Kidney (tissue), 22 donors: ENCODE measurements at places on chromosomes 1 and 21. TPM values are rescaled to one million over a fixed set of nuclear protein-coding genes. Genes with fewer than 3 reads are reported as not detected.

The PERM1 gene
- total RNA-seq = 0.25 TPM

- no peak overlapping the region for H3K4me3 ChIP-seq
- no peaks in the 10 kb centered on the region for H3K27me3 ChIP-seq
- no peak for DNase-seq
- H3K27ac ChIP-seq = no peak overlapping the region
Observed at GRCh38 chr1:14659913-14660312, 61.4 kb downstream of the KAZN start.

The TSPAN1 gene
- total RNA-seq = 578 TPM

DNA sequence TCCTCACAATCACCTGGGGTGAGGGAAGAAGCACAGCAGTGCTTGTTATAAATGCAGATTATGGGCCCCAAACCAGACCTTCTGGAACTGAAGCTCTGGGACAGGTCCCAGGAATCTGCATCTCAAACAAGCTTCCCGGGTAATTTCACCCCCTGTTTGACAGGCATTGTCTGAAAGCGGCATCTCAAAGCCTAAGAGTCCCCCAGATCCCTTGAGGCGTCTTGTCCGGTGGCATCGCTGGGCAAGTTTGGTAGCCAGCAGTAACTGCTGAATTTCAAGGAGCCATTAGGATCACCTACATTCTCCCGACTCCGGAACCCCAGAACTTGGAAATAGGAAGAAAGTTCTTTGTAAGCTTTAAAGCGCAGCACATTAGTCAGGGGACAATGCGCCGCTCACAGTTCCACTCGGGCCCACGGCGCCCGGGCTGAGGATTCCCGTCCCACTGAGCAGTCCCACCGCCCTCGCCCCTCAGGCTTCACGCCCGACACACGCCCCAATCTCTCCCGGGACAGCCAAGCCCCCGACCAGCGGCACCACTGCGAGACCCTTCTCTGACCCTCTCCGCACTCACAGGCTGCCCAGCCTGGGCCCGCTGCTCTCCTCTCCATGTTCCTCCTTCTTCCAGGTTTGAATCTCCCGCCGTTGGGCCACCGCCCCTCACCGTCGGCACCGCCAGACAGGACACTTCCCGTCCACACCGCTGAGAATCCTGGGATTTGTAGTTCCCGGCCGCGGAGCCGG is at the start of gene IQGAP3:
Gene IQGAP3, minus strand, starts transcription at position 647 of the 744 bp plus-strand sequence. Its CDS starts 36 bp downstream, at position 611.
- H3K4me3 ChIP-seq = peak within 1 kb of the TSS; percentile 55
- peak; percentile 93 for DNase-seq
- no peak within 1 kb of the TSS for H3K27ac ChIP-seq
- no peaks in the 10 kb centered on the region for H3K27me3 ChIP-seq
- H3K36me3 ChIP-seq = no peaks in the 10 kb centered on the region
- H3K4me1 ChIP-seq = no peaks in the 10 kb centered on the region

The VPS26C gene
- 51.8 TPM for total RNA-seq

- peak overlapping the region; percentile 83 for H3K4me3 ChIP-seq
- no peaks in the 10 kb centered on the region for H3K36me3 ChIP-seq
- peak; percentile 75 for DNase-seq
- H3K4me1 ChIP-seq = peaks cover 6% of the 10 kb centered on the region
- no peaks in the 10 kb centered on the region for H3K27me3 ChIP-seq
Observed at GRCh38 chr1:203625628-203626019, 1.0 kb upstream of the ATP2B4 start.

- no peak overlapping the region for H3K27ac ChIP-seq
- H3K4me1 ChIP-seq = no peaks in the 10 kb centered on the region
- no peak overlapping the region for H3K4me3 ChIP-seq
- H3K36me3 ChIP-seq = no peaks in the 10 kb centered on the region
- DNase-seq = no peak
Observed at GRCh38 chr21:25512095-25513081, 94.9 kb downstream of the MRPL39 start.

GRCh38 chr1:155069551-155070157 is 6.1 kb downstream of the EFNA4 start:
- DNase-seq = peak; percentile 29
- H3K36me3 ChIP-seq = no peaks in the 10 kb centered on the region
- no peak overlapping the region for H3K4me3 ChIP-seq
- no peaks in the 10 kb centered on the region for H3K4me1 ChIP-seq

DNA sequence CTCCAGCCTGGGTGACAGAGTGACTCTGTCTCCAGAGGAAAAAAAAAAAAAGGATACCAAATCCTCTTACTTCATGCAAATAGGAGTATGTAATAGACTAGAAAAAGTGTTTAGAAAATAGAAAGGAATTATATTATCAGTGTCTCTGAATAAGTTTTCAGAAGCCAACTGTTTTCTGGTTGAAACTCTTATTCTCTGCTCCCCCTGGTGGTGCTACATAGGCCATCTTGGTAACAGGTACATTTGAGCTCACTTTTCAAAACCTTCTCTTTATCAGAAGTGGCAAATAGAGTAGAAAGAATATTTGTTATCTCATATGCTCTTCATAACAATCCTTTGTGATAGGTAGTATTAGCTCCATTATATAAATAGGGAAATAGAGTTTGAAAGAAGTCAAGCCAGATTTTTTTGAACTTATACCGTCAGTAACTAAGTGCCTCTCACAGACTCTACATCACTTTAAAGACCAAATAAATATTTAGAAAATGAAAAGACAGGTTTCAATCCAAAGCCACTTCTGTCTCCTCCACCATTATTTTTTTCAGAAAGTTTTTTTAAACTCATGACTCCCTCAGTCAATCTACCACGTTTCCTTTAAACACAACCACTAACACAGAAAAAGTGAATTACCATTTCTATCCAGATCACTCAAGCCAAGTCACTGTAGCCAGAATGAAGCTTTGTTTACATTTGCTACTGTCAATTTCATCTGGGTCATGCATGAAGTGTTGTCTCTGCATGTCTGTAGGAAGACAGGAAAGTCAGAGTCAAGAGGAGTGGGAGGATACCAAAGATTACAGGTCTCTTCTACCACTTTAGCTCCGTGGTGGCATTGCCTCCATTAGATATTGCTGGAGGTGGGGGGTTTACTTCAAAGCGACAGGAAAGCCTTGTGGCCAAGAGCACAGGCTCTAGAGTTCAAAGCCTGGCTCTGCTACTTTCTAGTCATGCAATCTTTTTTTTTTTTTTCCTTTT is 45.6 kb downstream of the IL23R start:
- H3K36me3 ChIP-seq = no peaks in the 10 kb centered on the region
- H3K4me3 ChIP-seq = no peak overlapping the region
- no peak overlapping the region for H3K27ac ChIP-seq
- H3K27me3 ChIP-seq = no peaks in the 10 kb centered on the region
- no peaks in the 10 kb centered on the region for H3K4me1 ChIP-seq

- no peak for DNase-seq
Observed at GRCh38 chr1:150579945-150580642, 684 bp upstream of the MCL1 start.

- no peaks in the 10 kb centered on the region for H3K36me3 ChIP-seq
- no peak overlapping the region for H3K27ac ChIP-seq
- DNase-seq = no peak
- no peaks in the 10 kb centered on the region for H3K27me3 ChIP-seq
- no peaks in the 10 kb centered on the region for H3K4me1 ChIP-seq
Observed at GRCh38 chr1:51574796-51575195, 42.1 kb upstream of the OSBPL9 start.

- H3K4me1 ChIP-seq = no peaks in the 10 kb centered on the region
- H3K27ac ChIP-seq = no peak overlapping the region
- no peak for DNase-seq
- no peaks in the 10 kb centered on the region for H3K27me3 ChIP-seq
- no peak overlapping the region for H3K4me3 ChIP-seq
- H3K36me3 ChIP-seq = peaks cover 57% of the 10 kb centered on the region
Observed at GRCh38 chr1:222732216-222733159, 4.5 kb upstream of the FAM177B start.

The TPRG1L gene
- 37.1 TPM for total RNA-seq

The TMPRSS2 gene
- 32.8 TPM for total RNA-seq

DNA sequence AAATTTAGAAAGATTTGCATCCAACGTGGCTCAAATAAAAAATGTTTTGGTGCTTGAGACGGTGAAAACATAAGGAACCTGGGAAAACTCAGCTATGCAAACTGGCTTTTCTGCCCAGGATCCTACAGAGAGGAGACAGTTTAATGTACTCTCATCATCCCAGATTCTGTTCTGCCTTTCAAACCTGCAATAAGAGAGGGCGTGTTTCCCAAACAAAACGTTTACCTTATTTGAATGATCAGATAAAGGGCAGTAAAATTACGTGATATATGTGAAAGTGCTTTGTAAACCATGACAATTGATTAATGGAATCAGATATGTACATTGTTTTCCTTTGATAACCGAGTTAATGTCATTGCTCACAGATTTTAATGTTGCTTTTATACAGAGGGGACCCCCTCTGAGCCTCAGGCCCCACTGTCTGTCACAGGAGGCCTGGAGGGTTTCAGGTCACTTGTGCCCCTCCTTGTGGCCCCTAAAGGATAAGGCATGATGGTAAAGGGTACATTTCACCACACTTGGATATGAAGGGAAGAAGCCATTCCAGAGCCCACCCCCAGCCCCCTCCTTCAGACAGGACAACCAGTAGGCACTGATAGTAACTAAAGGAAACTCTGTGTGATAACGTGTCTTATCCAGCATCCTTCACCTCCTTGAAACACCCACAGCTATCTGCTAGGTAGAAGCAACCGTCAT is 157.6 kb downstream of the EDEM3 start:
- no peak overlapping the region for H3K4me3 ChIP-seq
- DNase-seq = no peak
- no peak overlapping the region for H3K27ac ChIP-seq
- no peaks in the 10 kb centered on the region for H3K27me3 ChIP-seq
- H3K36me3 ChIP-seq = no peaks in the 10 kb centered on the region

The CYP4Z1 gene
- total RNA-seq = 0.22 TPM

DNA sequence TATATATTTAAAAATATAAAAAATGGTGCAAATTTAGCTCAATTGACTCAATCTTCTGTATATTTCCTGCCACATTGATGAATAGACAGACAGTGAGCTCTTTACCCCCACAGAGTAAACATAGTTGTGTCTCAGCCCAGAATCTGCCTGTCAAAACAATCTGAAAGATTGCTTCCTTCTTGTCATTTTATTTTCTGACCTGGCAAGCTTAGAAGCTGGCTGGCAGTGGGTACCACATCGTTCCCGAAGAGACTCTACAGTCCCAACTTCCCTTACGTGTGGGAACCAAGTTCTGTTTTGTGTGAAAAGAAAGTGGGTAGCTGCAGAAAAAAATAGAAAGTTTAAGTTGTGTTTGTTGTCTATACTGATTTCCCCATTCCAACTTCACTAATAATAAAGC is 629.3 kb upstream of the NEGR1 start:
- H3K27me3 ChIP-seq = no peaks in the 10 kb centered on the region
- no peak overlapping the region for H3K4me3 ChIP-seq

DNA sequence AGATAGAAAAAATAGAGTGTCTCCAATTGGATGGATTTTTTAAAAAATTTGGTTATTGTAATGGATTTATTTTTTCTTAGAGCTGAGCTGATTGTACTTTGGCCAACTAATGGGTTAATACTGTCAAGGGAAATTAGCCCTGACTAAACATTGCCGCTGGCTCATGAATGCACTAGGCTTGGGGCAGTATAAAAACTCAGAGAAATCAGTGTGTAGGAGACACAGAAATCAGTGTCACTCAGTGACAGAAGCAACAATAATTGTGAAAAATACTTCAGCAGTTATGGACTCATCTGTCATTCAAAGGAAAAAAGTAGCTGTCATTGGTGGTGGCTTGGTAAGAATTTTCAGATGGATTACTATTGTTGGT is at the start of gene KMO:
Gene KMO, plus strand, starts transcription at position 217 of the 370 bp plus-strand sequence. Its CDS starts 67 bp downstream, at position 284.
- H3K27ac ChIP-seq = peak within 1 kb of the TSS; percentile 52
- H3K4me3 ChIP-seq = peak within 1 kb of the TSS; percentile 76
- DNase-seq = no peak
- H3K36me3 ChIP-seq = no peaks in the 10 kb centered on the region

GRCh38 chr21:39612233-39613040 is at the start of gene B3GALT5:
B3GALT5 (plus strand) TSS chr21:39612940; CDS start chr21:39660560, 47,620 bp downstream.
- no peak for DNase-seq
- no peaks in the 10 kb centered on the region for H3K4me1 ChIP-seq
- H3K4me3 ChIP-seq = no peak within 1 kb of the TSS
- no peak within 1 kb of the TSS for H3K27ac ChIP-seq
- no peaks in the 10 kb centered on the region for H3K36me3 ChIP-seq
- H3K27me3 ChIP-seq = peaks cover 15% of the 10 kb centered on the region

The SEC16B gene
- total RNA-seq = 4.8 TPM

DNA sequence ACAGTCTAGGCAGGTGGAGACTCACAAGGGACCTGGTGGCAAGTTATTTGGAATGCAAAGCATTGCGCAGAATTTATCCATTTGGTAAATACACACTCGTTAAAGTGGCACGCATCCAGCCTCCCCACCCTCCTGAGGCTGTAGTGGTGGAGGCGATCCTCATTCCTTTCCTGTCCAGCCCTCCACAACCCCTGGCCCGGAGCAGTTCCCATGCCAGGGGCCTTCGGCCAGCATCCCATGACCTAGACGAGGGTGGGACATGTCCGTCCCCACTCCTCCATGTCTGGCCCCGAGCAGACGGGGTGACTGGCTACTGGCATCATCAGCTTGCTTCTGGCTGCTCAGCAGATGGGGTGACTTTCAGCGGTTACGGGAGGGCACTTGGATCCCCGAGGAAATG is 281.5 kb upstream of the VAMP3 start:
- H3K4me3 ChIP-seq = no peak overlapping the region
- H3K27ac ChIP-seq = no peak overlapping the region
- no peak for DNase-seq
- no peaks in the 10 kb centered on the region for H3K36me3 ChIP-seq
- H3K27me3 ChIP-seq = no peaks in the 10 kb centered on the region
- H3K4me1 ChIP-seq = no peaks in the 10 kb centered on the region

DNA sequence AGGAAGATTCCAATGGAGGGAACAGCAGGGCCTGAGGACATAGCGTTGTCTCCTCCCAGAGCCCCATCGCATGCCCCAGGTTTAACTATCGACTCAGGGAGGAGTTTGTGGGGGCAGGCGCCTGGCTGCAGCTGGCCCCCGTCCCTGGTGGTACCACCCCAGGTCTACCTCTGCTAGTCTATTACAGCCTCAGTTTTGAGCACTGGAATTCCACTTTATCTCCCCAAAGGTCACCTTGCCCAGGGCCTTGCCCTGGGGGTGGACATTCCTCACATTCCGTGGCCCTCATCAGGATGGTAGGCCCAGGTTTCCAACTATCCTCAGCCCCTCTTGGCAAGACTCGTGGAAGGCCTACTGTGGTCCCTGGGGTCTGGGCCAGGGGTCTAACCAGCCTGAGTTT is 65.4 kb upstream of the SSBP3 start:
- no peak overlapping the region for H3K4me3 ChIP-seq
- DNase-seq = no peak
- H3K27me3 ChIP-seq = no peaks in the 10 kb centered on the region
- peaks cover 17% of the 10 kb centered on the region for H3K4me1 ChIP-seq

GRCh38 chr1:115379943-115380342 is 41.9 kb upstream of the NGF start:
- no peak for DNase-seq
- no peaks in the 10 kb centered on the region for H3K36me3 ChIP-seq
- H3K4me3 ChIP-seq = no peak overlapping the region
- H3K27ac ChIP-seq = no peak overlapping the region

The LCK gene
- 10.3 TPM for total RNA-seq

GRCh38 chr1:19163261-19163660 is 46.8 kb downstream of the UBR4 start:
- H3K4me3 ChIP-seq = no peak overlapping the region
- H3K27ac ChIP-seq = no peak overlapping the region
- H3K36me3 ChIP-seq = peaks cover 75% of the 10 kb centered on the region
- H3K4me1 ChIP-seq = no peaks in the 10 kb centered on the region
- no peak for DNase-seq

GRCh38 chr1:230090194-230090711 is 23.2 kb downstream of the GALNT2 start:
- no peaks in the 10 kb centered on the region for H3K27me3 ChIP-seq
- H3K4me1 ChIP-seq = peaks cover 9% of the 10 kb centered on the region
- DNase-seq = no peak
- no peak overlapping the region for H3K27ac ChIP-seq
- no peaks in the 10 kb centered on the region for H3K36me3 ChIP-seq

- peak; percentile 93 for DNase-seq
- H3K4me1 ChIP-seq = peaks cover 78% of the 10 kb centered on the region
- peak overlapping the region; percentile 38 for H3K4me3 ChIP-seq
Observed at GRCh38 chr1:12596007-12596821, 21.8 kb downstream of the DHRS3 start.
